T47D (cell line): ENCODE measurements at places on chromosomes 5 and 9.

DNA sequence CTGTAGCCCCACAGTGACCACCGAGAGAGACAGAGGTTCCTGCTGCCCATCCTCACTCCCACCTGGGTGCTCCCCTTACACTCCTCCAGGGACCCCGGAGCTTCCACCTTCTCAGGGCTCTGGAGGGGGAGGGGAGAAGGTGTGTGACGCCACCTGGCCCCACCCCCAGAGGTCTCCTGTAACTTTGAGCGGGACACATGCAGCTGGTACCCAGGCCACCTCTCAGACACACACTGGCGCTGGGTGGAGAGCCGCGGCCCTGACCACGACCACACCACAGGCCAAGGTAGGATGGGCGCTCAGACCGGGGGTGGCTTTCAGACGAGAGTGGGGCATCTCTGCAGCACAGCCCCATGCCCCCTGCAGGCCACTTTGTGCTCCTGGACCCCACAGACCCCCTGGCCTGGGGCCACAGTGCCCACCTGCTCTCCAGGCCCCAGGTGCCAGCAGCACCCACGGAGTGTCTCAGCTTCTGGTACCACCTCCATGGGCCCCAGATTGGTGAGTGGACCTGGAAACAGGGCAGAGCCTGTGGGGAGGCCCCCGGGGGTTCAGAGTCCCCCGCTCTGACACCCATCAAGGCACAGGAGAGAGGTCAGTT, 4.5 kb downstream of the MAMDC4 start:
- DNase-seq: no peak

GRCh38 chr5:167726642-167727041, 564.8 kb upstream of the WWC1 start:
- no peak for DNase-seq

- no peak for DNase-seq
Measured at GRCh38 chr9:36971935-36972488, 62.1 kb downstream of the PAX5 start.

GRCh38 chr5:54285686-54286085, 24.7 kb downstream of the ARL15 start:
- DNase-seq: no peak

GRCh38 chr9:128244837-128245231, 31.0 kb downstream of the GOLGA2 start:
- DNase-seq: no peak

GRCh38 chr5:32496104-32496503, 51.6 kb upstream of the ZFR start:
- no peak for DNase-seq

- DNase-seq: no peak
Measured at GRCh38 chr9:36878986-36879982, 154.8 kb downstream of the PAX5 start.

GRCh38 chr5:95543017-95543705, 11.6 kb downstream of the SKIC3 start:
- DNase-seq: no peak

DNA sequence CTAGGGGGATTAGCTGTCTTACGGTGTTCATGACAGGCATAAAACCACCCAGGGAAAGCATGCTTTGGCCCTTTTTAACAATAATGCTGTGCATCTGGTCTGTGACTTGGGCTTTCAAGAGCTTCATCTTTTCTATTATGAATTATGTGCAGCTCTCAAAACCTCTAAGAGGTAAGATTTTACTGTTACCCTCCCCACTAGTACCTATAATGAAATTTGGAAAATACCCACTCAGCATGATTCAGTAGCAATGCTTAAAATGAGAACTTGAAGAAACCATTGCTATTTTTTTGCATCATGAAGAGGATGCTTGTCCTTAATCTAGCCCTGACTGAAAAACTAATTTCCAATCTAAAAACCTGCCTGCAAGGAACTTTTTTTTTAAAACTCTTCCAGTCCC, 5.8 kb upstream of the LHFPL2 start:
- DNase-seq: no peak

- DNase-seq: no peak
Measured at GRCh38 chr5:10319202-10319851, 11.6 kb upstream of the CMBL start.

GRCh38 chr9:19156026-19156474, 28.8 kb upstream of the PLIN2 start:
- DNase-seq: no peak

GRCh38 chr5:159161361-159162214, 47.8 kb downstream of the RNF145 start:
- DNase-seq: no peak

DNA sequence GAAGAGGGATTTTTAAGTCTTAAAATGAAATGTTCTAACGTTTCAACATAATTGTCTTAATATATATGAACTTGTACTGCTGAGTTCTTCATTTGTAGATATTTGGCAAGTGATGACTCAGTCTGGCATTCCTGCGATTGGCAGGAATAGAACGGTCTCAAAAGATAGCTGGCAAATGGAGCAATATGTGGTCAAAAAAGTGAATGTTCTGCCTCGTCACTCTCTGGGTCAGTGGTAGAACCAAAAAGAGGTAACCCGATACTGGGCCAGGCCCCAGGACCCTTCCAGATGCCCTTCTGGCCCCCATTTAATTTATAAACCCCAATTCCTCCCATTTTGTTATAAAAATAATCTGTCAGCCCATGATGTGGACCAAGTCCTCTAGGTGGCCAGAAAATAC, 39.2 kb downstream of the ZNF366 start:
- no peak for DNase-seq

- no peak for DNase-seq
Measured at GRCh38 chr5:54344653-54345052, 34.3 kb upstream of the ARL15 start.

DNA sequence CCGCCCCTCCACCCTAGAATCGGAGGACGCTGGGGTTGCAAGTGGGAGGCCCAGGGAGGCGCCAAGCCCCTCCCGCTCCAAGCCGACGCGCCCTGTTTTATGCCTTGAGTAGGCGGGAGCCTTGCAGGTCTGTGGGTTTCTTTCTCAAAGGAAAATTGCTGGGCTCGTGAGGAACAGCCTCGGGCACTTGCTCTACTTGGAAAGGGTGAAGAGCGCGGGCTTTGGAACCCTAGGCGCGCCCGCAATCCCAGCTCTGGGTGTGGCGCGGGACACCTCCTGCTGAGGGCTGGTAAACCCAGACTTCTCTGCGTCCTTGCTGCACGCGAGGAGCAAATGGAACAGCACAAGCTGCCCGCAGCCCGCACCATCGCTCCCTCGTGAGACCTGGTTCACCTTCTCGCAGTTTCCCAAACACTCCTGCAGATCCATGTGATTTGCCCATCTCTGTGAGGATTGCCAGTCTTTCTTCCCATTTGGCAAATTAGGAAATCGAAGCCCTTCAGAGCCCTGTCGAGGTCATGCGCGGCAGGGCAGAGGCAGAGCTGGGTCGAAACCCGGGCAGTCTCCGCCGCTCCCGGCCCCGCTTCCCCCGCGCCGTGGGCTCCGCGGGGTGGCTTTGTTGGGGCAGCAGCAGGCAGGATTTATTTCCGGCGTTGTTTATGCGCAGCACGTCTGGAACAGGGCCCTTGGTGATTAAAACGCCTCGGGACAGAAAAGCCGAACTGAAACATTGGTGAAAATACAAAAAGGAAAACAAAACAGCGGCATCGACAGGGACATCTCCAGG, 98.4 kb upstream of the CPLX2 start:
- no peak for DNase-seq

GRCh38 chr9:136577941-136578625, 32.2 kb upstream of the NOTCH1 start:
- DNase-seq: no peak

GRCh38 chr9:69798744-69799143, 21.9 kb upstream of the CFAP95 start:
- no peak for DNase-seq

DNA sequence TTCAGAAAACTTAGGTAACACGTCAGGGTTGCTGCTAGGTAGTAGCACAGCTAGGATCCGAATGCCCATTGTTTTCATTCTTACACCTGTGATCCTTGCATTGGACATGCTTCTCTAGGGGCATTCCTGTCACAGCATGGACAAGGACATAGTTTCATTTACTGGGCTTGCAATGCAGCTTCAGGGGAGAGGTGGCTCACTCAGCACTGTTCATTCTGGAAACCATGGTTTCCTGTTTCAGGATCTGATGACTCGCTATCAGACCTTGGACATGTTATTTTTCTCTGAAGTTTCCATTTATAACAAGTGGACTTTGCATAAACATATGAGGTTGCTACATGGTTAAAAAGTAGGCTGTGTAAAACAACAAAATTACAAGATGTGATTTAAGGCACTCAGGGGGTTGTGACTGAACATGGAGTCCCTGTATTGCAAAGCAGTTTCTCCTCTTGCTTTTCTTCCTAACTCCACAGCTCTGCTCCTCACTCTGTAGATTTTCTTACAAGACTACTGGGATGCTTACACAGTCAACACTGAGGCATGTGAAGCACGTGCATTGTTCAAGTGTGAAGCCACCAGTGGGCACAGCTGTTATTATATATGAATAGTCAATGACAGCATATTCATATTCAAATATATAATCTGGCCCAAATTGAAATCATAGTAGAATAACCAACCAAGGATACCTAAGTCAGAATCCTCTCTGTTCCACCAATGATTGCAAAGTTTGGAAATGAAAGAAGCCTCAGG, 66.1 kb upstream of the STK32A start:
- no peak for DNase-seq

DNA sequence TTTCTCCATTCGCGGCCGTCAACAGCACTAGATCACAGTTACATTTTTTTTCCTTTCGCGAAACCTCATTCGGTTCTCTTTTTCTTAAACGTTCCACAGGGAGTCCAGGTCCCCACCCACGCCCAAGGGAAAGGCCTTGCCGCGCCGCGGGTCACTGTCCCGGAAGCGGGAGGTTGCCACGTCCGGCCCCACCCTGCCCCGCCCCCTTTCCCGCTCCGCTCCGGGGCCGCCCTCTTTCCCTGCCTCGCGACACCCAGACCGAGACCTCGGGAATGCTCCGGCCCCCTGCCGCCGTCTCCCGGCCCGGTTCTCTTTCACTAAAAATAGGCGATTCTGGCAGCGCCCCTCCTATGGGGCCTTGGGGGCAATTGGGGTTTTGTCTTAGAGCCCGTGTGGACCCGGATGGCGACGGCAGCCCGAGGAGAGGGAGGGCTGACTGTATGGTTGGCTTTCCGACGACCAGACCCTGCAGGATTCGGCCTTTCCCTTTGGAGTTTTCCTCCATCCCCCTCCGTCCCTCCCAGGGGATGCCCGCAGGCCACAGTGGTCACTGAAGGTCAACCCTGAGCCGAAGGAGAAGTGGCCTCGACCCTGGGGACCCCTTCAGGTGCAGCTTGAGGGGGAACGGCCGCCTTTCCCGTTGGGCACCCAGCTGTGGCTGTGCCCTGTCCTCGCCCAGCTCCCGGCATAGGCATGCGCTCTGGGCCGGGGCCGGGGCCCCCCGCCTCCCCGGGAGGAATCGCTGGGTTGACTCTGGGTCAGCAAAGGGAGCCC, 2.8 kb upstream of the RACK1 start:
- peak; percentile 89 for DNase-seq

- DNase-seq: no peak
Measured at GRCh38 chr9:111131211-111131610, 92.9 kb upstream of the LPAR1 start.
